Hematopoietic multipotent progenitor cell (in vitro differentiated cells): ENCODE measurements at places on chromosomes 13 and 19.

GRCh38 chr19:21569494-21569865 is 64.1 kb downstream of the ZNF429 start:
- no peak for DNase-seq

DNA sequence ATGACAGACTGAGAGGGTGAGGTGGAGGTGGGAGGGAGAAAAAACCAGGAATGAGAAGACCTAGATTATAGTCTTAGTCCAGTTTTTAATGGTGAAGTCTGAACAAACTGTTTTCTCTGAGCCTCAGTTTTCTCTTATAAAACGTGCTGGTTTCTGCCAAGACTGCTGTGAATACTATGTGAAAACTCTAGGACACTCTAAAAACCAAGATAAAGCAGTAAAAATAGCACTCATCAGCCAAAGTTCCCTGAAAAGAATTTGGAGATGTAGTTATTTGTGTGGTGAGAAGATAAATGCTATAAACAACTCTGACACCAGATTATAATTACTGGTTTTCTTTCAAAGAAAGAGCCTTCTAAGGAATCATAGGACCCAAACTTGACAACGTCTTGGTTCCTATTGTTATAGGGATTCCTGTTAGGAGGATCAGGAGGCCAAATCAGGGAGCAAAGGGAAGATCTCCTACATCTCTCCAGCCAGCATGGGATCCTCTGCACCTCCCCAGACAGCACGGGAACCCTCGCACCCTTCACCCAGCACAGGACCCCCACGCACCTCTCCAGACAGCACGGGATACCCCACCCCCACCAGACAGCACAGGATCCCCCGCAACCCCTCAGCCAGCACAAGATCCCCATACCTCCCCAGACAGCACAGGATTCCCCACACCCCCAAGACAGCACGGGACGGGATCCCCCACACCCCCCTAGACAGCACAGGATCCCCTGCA is 130.2 kb downstream of the MIPEP start:
- no peak for DNase-seq

DNA sequence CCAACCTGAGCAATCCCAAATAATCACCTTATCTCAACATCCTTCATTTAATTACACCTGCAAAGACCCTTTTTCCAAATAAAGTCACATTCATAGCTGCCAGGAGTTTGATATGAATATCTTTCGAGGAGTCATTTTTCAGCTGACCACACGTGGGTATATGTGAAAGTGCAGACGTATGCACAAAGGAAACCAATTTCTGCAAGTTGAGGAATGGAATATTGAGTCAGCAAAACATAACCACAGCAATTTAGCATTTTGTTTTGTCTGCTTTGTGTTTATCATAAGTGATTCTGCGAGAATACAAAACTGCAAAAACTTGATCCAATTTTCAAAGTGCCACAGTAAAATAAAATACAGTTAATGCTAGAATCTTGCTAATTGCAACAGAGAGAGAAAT is 295.9 kb downstream of the SUCLA2 start:
- no peak for DNase-seq

DNA sequence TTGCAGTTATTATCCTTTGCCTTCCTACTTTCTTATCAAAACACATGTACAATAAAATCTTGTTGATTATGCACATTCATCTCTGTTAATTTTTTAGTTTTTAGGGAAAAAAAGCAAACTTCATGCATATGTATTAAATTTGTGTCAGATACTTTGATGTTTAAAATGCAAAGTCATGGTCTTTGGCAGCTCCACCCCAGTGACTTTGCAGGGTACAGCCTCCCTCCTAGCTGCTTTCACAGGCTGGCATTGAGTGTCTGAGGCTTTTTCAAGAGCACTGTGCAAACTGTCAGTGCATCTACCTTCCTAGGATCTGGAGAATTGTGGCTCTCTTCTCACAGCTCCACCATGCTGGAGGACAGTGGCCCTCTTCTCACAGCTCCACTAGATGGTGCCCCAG is 1988.1 kb upstream of the PCDH20 start:
- no peak for DNase-seq

DNA sequence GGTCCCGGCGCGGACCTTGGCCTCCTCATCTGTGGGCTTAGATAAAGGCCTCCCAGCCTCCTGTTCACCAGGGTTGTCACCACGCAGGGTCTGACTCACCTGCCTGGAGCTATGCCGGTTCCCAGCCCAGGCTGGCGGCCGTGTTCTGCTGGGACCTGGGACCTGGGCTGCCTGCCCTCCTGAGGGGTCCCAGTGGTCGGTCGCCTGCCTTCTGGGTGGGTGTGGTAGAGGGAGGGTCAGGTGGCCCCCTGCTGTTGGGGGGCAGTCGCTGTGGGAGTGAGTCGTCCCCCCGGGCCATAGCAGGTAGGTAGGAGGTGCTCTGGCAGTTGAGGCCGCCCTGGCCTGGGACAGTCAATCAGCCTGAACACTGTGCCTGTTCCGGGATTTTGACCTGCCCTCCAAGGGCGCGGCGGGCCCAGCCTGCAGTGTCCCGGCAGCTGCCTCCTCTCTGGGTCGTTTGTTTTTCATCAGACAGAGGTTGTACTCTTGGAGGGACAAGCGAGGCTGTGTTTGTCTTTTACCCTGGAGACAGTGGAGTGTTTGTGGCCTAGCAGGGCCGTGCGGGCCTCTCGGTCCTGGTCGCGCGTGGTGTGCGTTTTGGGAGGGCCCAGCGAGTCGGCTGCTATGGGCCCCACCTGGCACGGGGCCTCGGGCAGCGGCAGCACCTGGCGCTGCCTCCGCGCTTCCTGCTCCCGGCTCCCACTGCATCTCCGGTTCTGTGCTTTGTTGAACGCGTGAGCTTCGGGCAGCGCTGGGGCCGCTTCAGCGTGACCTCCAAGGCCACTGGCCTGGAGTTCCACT is 2.6 kb downstream of the ADAT3 start:
- DNase-seq: no peak

GRCh38 chr13:63107179-63107943 is 1691.7 kb upstream of the PCDH20 start:
- no peak for DNase-seq

DNA sequence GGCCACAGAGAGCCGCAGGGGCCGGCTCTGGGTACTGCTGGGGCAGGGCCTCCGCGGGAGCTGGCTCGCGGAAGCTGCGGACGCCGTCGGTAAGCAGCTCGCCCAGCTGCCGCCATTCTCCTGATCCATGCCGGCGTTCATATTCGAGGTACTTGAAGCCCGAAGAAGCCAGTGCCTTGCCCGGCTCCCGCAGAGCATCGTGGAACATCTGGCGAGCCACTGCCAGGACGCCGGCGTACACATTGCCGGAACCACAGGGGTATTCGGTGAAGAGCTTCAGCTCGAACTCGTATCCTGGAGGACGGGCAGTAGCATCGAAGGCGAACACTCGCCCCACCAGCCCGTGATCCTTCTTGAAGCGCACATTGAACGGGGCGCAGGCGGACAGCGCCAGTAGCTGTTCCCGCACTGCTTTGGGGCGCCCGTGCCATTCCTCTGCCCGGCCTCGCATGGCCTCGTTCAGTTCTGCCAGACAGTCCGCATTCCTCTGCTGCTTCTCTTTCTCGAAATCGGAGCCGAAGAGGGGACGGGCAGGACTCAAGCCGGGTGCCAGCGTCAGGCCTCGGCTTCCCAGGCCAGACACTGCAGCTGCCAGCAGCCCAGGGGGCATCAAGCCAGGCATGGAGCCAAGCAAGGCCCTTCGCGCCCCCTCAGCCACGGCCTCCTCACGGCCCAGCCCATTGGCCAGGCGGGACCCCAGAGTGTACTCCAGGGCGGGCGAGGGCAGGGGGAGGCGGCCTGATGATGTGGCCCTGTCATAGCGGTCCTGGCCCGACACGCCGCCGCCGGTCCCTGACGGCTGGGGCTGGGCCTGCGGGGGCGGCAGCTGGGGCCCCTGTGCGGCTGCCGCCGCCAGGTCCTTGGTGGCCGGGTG is 1.0 kb downstream of the IRF2BP1 start:
- no peak for DNase-seq

DNA sequence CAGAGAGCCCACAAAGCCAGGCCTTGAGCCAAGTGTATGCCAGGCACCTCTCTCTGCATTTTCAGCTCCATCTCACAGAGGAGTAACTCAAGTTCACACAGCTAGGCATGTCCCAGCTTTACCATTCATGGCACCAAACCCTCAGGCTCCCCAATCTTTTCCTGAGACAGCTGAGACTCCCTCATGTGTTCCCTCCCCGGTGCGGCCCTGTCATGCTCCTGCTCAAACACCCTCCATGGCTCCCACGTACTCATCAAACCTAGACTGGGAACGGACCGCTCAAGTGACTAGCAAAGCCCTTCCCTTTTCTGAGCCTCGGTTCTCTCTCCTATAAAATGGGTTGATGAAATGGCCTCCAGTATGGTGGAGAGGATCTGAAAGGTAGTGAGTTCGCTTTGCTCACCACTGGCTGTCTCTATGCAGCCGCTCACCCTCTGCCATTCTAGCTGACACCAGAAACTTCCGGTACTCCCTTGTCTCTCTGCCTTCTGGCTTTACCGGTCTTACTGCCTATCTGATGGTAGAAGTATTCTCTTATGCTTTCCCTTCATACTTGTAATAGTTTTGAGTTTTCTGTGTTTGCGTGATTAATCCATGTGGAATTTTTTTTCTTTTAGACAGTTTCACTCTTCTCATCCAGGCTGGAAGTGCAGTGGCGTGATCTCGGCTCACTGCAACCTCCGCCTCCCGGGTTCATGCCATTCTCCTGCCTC is 7.8 kb upstream of the SLC44A2 start:
- DNase-seq: no peak

GRCh38 chr19:18450931-18451836 is 13.3 kb upstream of the ISYNA1 start:
- DNase-seq: peak; percentile 68
